T-cell (primary cell): ENCODE measurements at places on chromosomes 2 and 18.

DNA sequence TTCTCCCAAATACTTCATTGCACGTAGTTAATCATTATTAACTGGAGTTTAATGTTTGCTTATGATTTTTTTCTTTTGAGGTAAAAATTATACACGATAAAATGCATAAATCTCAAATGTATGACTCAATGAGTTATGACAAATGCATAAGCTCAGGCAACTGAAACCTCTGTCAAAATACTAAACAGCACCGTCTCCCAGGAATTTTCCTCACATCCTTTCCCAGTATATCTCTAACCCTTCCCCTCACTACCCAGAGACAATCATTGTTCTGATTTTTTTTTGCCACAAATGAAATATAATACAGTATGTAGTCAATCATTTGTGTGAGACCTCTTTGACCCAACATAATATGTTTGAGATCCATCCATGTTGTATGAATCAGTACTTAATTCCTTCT, 606.5 kb downstream of the CPS1 start:
- no peak for DNase-seq

DNA sequence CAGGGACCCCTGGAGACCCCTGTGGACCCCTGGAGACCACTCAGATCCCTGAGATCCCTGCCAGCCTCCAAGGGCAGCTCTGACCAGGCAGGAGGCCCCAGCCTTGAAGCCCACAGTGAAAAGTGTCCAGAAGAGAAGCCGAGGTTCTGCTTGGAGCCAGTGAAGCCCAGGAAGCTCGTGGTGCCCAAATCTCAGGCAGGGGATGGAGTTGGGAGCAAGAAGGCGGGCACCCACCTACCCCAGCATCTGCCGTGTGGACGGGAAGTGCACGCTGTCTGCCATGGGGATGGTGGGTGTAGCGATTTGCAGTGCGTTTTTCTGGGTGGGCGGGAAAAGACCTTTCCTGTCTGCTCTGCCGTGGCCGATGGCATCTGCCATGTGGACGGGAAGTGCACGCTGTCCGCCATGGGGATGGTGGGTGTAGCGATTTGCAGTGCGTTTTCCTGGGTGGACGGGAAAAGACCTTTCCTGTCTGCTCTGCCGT, 120.6 kb upstream of the CTDP1 start:
- no peak for DNase-seq

- DNase-seq, result no peak
These were observed 644 bp upstream of the NEU2 start for GRCh38 chr2:233031556-233032500.

DNA sequence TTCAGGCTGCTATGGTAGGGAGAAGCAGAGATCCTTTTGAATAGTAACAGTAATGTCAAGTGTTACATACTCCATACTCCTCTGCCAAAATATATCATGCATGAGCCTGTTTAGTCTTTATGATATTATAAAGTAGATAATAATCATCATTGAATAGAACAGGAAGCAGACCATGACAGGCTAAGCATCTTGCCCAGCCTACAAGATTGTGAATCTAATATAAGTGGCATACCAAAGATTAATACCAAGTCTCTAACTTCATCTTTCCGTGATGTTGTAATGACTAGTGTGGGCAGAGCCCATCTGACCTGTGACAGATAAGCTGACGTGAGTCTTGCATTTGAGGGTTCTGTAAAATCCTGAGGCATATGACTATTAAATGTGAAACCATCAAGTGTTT, 13.1 kb downstream of the NDUFB3 start:
- DNase-seq, result no peak

- DNase-seq, result no peak
These were observed 30.9 kb downstream of the EMX1 start for GRCh38 chr2:72947952-72948830.

GRCh38 chr2:124289615-124290014, 264.5 kb downstream of the CNTNAP5 start:
- DNase-seq, result no peak

GRCh38 chr2:9826208-9826607, 17.1 kb upstream of the TAF1B start:
- no peak for DNase-seq
